ENCODE measurements at places on chromosomes 4 and X.

DNA sequence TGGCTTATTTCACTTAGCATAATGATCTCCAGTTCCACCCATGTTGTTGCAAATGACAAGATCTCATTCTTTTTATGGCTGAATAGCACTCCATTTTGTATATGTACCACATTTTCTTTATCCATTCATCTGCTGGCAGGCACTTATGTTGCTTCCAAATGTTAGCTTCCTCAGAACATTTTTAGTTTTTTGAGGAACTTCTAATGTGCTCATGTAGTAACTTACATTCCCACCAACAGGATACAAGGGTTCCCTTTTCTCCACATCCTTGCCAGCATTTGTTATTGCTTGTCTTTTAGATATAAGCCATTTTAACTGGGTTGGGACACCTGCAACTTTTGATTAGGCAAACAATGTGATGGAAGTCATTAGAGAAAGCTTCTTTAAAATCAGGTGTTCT, 454.2 kb downstream of the NLGN4X start:
- no peak for DNase-seq

DNA sequence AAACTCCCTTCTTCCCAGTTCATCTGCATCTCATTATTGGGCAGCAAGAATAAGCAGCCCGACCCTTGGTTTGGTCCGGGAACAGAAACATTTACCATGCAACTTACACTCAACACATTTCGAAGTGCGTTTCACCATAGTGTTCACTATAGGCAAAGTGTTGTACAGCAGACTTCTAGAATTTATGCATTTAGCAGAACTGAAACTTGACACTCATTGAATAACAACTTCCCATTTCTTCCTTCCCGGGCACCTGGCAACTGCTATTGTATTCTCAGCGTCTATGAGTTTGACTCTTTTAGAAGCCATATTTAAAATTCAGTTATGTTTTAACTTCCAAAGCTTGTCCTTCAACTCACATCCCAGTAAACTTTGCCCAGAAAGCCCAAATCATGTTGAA, 840.6 kb downstream of the NLGN4X start:
- no peak for DNase-seq

DNA sequence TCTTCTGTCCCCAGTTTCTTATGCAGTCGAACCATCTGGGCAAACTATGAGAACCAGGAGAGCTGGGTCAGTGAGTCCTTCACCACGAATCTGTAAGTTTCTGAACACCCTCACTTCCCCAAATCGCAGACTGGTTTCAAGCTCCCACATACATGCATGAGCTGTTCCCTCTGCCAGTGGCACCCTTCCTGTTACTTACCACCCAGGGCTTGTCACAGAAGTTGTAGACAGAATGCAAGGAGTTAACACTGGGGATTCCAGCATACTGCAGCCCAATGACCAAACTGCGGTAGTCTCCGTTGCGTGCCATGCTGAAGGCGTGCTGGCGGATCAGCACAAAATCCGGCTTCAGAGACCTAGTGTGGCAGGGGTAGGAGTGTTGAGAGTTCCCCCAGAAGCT, 14.6 kb downstream of the SYN1 start:
- no peak for DNase-seq

- DNase-seq = no peak
These were observed 240.9 kb downstream of the BANK1 start for GRCh38 chr4:102031406-102031805.

GRCh38 chr4:13704035-13704434, 76.5 kb upstream of the BOD1L1 start:
- DNase-seq = no peak

DNA sequence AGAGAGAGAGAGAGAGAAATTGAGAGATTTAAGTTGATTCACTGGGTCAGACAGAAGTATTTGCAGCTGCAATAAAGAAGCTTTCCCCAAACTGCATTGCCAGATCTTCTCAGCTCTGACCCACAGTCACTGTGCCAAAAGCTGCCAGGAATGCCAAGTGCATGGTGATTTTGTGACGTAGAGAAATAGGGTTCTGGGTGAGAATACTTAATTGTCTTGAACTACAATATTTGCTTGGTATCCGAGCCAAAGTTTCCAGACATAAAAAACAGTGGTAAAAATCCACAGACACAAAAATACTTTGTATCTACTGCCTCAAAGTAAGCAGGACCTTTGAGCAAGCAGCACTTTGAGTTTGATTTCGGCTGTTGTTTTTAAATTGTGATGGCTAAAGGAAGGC, 331.1 kb downstream of the GRID2 start:
- DNase-seq = no peak

GRCh38 chrX:56281789-56282188, 49.6 kb downstream of the KLF8 start:
- no peak for DNase-seq

DNA sequence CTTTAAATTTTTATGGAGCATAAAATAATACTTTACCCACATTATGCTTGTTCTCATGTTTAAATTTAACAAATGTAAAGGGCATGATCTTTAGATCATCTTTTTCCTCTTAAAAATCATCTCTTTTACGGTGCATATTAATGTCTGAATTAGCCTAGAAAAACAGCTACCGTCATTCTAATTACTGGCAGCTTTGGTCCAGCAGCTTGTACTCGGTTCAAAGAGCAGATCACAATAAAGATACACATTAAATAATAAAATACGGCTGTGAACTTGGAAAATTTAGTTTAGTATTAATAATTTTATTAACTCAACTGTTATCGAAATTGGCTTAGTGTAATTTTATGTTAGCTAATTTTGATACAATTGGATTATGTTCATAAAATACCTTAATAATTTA, 19.1 kb downstream of the CCSER1 start:
- no peak for DNase-seq

DNA sequence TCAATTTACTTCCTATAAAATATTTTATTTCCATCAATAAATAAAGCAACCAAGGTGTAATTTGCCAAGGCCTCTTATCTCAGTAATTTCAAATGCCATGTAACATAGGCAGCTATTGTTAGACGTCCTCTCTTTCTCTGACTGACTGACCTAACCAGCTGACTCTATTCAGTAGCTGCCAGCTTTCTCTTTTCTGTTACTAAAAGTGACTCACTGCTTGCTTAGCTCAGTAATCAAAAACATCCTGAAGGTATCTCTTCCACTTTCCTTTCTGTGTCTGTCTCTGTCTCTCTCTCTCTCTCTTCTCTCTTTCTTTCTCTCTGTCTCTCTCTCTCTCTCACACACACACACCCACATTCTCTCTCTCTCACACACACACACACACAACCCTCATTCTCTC, 134.2 kb downstream of the SPOCK3 start:
- DNase-seq = peak; percentile 5

Data from NCI-H2081 treated with DMSO at 0.1 percent for 48 hours (cell line).